Activated CD4-positive, alpha-beta T cell treated with anti-CD3 and anti-CD28 coated beads for 24 hours (primary cell): ENCODE measurements at places on chromosomes 1 and 21.

DNA sequence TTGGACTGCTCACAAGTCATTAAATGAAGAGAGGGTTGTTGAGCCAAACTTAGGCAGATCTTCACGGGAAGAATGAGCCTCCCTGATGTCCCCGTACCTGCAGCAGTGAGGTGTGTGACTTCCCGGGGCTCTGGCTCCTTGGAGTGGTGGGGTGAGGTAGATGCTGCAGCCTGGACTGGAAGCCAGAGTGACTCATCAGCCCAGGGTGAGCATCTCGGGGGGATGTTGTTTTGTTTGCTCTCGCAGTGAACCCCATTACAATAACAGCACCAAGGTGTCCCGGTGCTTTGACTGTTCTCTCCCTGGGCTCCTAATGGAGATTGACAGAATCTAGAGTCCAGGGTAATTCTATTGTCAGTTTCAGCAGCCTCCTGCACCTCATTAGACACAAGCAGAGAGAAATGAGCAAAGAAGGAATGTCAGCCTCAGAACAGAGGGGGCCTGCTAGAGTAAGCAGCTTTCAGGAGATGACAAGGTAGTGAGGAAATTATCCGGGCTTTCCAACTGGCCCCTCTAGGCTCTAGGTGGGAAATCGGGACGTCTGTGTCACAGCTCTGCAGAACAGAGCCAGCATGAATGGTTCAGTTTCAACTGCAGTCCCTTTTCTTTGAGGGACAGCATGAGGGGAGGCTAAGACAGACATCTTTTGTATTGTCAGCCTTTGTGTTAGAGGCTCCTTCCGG, 36.0 kb upstream of the LRRN2 start:
- DNase-seq: no peak

DNA sequence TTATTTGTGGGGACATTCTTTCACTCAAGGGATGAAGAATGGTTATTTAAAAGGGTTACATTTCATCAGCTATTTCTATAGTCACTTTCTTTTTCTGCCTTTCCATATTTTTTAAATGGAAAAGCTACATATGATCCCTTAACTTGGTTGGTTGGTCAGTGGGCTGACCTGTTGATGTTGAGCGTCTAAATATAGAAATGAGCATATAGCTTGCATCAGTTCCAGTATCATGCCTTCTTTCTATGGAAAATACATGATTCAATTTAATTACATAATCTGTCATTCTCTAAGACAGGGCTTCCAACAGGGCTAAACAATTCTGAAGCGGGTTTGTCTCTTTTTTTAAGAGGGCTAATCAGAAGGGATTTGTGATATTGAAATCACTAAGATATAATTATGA, 40.6 kb downstream of the TYW3 start:
- DNase-seq: no peak

- DNase-seq: no peak
Measured at GRCh38 chr1:47774986-47775834, 222.0 kb downstream of the TRABD2B start.

GRCh38 chr1:150148837-150149270, 862 bp upstream of the PLEKHO1 start:
- no peak for DNase-seq

DNA sequence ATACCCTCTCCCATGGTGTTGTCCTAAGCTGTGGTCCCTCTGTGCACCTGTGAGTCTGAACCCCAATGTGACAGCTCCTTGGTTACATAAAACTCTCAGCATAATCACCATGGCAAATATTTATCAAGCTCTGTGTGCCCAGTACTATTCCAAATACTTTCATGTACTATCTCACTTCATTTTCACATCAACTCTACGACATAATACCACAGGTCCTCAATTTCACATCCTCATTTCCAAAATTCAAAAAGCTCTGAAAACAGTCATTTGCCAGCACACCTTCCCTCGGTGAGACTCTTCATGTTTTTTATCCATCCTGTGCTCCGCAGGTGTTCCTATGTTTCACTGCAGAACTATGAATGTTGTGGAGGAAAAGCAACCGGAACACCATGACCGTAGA, 12.4 kb upstream of the CREG1 start:
- no peak for DNase-seq

DNA sequence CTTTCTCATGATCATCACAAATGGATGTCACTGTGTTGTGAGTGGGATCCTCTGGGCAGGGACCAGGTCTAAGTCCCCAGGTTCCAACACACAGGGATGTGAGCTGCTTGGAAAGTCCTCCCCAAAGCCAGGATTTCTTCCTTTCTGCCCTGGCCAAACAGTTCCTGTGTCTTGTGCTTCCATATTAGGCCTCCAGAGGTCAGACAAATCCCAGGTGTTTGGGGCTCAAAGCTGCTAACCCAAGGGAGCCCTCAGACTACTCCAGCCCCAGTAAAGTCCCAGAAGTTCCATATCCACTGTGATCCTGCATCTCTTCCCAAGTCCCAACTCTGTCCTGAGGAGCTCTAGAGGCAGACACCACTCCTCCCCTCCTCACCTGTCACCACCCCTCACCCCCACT, 27.7 kb upstream of the MAGOH start:
- no peak for DNase-seq

- no peak for DNase-seq
Measured at GRCh38 chr1:62444701-62445100, 7.9 kb downstream of the USP1 start.

- no peak for DNase-seq
Measured at GRCh38 chr1:39270368-39270767, 65.9 kb downstream of the MACF1 start.

- DNase-seq: no peak
Measured at GRCh38 chr1:218341325-218341724, 3.8 kb upstream of the TGFB2 start.

GRCh38 chr1:235087906-235088305, 40.7 kb downstream of the TOMM20 start:
- DNase-seq: no peak

- DNase-seq: peak; percentile 54
Measured at GRCh38 chr1:9455487-9456234, 83.6 kb upstream of the SLC25A33 start.

- no peak for DNase-seq
Measured at GRCh38 chr1:110152133-110152785, 2.0 kb downstream of the SLC6A17 start.

- no peak for DNase-seq
Measured at GRCh38 chr1:53576866-53577760, 117.9 kb downstream of the DMRTB1 start.

DNA sequence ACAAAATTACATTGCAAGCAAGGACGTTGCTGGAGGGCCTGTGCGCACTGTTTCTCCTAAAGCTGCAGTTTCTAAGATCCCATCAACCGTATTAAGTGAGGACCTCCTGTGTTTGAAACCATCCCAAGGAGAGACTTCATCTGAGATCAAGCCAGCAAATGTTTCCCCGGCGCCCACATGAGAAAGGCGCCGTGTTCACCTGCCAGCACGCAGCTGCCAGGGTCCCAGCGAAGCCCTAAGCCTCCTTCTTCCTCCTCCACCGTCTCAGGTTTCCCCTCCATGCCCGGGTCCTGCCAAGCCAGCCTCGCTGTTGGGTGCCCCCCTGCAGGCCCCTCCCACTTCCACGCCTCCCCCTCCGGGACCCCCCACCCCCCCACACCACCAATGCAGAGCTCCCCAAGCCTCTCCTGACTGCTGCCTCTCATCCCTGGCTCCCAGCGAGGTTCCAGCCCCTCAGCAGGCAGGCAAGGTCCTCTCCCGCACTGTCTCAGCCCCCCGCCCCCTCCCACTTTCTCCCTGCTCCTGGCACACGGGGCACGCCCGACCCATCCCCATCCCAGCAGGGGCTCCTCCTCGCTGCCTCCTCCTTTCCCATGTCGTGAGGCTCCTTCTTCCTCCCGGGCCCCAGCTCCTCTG, 8.6 kb upstream of the TFF1 start:
- no peak for DNase-seq

GRCh38 chr1:150149271-150150132, at the start of gene PLEKHO1:
Gene PLEKHO1, plus strand, starts transcription at chr1:150149916. Its CDS starts 342 bp downstream, at chr1:150150258.
- DNase-seq: peak; percentile 64

- DNase-seq: no peak
Measured at GRCh38 chr1:222034790-222035189, 292.9 kb upstream of the DUSP10 start.

DNA sequence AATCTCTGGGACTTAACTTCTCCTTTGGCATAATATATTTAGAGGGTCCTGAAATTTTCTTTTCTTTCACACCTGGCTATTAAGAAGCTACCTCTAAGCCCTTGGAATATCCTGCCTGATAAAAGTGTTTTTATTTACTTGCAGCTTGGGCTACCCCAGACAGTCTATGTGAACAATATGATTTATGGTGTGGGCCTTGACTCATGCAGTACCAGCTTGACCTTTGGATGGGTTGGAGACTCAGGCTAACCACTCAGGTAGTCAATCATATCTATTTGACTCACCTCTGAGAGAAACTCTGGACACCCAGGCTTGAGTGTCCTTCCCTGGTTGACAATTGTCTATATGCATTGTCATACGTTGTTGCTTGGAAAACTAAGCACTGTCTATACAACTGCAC, 13.4 kb upstream of the PGBD2 start:
- DNase-seq: no peak

DNA sequence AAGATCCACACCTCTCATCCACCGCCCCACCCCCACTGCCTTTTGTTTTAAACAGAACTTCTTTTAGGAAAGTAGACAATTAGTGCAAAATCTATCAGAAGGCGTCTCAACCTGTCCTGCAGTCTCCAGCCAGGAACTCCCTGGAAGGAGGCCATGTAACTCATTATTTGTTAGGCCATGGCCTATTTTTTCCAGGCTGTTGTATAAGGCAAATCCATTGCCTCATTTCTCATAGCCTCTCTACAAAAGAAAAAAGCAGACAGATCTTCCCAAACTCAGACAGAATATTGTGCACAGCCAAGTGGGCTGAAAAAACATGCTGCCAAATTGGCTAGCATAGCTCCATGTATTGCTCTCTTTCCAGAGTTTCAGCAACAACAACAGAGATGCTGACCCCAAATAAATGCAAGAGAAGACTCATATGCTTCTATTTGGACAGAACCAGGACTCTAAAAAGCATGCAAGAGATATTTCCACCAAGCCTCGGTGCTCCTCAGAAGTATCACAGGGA, 770.7 kb upstream of the CXADR start:
- no peak for DNase-seq

GRCh38 chr1:24504560-24504959, 1.9 kb downstream of the RCAN3 start:
- DNase-seq: no peak

DNA sequence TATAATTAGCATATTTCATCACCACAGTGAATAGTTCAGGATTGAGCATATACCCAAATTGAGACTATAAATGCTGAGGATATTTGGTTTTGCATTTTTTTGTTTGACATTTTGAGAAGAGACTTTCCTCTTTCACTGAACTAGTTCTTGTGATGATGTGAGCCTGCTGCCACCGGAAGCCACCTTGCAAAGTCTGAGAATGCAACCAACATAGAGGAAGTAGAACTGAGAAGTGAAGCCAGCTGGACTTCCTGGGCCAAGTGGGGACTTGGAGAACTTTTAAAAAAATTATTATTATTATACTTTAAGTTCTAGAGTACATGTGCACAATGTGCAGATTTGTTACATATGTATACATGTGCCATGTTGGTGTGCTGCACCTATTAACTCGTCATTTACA, 102.3 kb downstream of the RPE65 start:
- DNase-seq: no peak

DNA sequence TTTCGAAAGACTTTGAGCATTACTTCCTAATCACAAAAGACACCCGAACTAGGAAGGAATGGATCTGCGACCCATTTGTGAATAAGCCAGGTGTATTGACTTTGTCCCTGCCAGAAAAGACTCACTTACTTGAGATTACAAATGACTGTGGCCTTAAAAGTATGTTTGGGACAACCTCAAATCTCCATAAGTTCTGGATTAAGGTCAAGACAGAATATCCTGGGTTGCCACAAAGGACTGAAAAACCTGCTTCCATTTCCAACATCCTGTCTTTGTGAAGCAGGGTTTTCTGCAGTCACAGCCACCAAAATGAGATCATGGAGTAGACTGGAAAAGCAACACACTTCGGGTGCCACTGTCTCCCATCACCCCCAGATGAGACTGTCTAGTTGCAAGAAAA, 537.4 kb upstream of the ZRANB2 start:
- DNase-seq: no peak

DNA sequence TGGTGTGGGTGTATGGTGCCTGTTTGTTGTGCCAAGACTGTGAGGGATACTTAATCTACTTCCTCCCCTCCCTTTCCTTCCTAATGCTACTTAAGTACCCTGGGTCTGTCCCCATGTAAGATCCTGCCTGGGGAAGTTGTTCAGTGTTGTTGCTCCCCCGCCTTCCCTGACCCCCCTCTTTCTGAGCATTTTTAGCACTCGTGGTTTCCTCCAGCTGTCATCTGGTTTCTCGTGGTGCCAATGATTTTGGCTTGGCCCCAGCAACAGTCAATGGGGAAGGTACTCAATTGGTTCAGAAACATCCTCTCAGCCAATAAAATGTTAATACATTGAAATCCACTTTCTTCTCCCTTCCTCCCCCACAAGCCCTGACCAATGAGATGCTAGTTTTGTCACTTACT, 8.0 kb upstream of the B4GALT3 start:
- DNase-seq: peak; percentile 38

- DNase-seq: no peak
Measured at GRCh38 chr1:188825471-188825870, 1652.2 kb downstream of the BRINP3 start.

DNA sequence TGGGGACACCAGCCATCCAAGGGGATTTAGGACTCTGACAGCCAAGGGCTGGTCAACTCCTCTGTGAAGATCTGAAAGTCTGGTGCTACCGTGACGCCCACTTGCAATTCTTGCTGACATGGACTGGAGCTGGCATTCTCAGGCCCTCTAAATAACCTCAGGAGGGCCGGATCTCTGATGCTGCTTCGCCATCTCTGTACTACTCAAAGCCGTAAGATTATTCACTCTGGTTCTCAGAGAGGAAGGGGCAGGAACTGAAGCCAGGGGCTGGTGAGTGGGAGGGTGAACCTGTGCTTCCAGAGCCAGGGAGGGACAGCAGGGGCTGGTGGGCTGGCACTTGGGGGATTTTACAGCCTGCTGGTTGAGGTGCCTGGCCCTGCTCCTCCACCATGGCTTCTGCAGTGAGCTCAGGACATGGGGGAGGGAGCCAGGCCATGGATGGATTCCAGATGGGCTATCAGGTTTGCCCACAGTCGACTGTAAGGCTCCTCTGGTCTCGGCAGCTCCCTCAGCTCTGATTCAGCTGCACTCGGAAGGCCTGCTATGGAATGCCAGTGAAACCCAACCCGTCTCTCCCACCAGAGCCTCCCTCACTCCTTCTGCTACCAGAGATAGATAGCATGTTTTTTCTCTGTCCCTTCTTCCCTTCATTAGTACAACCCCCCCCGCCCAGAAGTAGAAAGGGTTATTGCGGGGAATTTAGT, 84.5 kb downstream of the PLXNA2 start:
- DNase-seq: no peak

DNA sequence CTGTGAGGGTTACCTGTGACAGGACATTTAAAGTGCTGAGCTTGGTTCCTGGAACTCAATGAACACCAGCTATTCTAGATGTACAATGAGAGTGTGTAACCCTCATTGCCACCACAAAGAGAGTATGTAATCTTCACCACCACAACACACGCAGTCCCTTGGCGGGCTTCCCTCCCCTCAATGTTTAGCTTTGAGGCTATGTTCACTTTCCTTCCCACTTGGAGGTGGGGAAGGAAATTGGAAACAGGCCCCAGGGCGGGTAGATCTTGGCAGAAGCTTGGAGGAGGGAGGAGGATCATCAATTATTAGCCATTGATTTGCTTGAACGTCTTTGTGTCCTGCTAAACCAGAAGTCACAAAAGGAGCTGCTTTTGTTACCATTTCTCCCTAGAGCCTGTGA, 8.3 kb upstream of the COL16A1 start:
- DNase-seq: no peak

- DNase-seq: no peak
Measured at GRCh38 chr1:187924252-187924651, 1095.5 kb downstream of the PLA2G4A start.

GRCh38 chr21:27359141-27359540, 392.3 kb upstream of the ADAMTS5 start:
- no peak for DNase-seq
